ENCODE measurements at places on chromosomes 12 and 14. TPM values are rescaled to one million over a fixed set of nuclear protein-coding genes. Genes with fewer than 3 reads are reported as not detected.

GRCh38 chr14:99884834-99885648 is 91.8 kb downstream of the EML1 start:
- DNase-seq = peak; percentile 70

DNA sequence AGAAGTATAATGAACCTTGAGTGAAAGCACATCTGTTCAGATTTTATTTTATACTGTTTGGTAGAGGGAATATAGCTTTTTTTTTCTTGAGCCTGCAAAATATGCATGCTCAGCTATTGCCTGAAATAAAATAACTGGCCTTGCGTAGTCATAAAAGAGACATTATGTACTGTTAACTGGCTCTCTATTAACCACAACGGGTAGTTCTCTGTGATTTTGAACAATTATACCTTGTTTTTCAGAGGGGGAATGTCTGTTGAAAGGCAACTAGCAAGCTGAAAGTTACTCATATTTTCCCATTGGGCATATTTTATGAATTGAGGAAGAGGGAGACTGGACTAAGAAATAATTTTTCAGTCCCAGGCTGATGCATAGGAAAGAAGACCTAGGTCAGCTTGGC is 62.6 kb downstream of the FIGNL2 start:
- no peak for DNase-seq

DNA sequence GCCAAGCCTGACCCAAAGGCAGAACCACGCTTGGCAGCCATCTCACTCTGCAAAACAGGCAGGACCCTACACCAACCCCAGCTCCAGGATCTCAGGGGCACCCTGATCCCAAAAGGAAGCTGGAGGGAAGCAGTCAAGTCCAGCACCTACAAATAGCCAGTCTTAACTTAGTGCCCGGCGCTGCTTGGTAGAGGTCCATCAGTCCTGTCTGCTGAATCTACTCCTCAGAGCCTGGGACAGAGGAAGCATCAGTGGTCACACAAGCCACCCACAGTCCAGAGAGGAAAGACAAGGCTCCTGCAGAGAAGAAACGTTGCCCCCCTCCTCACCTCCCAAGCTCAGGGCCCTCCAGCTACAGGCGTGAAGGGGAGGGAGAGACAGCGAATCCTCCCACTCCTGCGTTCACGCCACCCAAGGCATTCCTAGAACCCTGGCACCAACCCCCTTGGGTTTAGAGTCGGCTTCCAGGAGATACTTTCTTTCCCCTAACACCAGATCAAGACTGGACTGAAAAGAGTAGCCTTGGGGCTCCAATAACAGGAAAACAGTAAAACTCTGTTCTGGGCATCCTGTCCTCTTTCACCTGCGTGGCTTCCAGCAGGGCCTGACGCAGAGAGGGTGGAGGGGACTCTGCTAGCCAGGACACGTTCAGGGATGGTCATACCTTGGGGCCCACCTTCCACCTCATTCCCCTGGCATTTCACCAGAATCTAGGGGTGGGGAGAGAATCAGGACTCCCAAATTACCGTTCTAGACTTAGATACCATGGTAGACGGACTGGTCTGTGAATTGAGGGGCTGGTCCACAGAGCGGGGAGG is 1.2 kb downstream of the PXN start:
- DNase-seq = no peak

GRCh38 chr14:89364316-89364715 is 52.7 kb downstream of the FOXN3 start:
- DNase-seq = no peak

GRCh38 chr14:93067088-93067487 is 48.6 kb downstream of the ITPK1 start:
- no peak for DNase-seq

GRCh38 chr12:132285991-132286681 is 43.3 kb downstream of the GALNT9 start:
- peak; percentile 67 for DNase-seq

GRCh38 chr12:11408096-11408495 is 12.7 kb upstream of the PRB2 start:
- no peak for DNase-seq

- DNase-seq = peak; percentile 80
Measured at GRCh38 chr12:6821591-6822425, at the start of gene GPR162. GPR162 (plus strand) TSS chr12:6821821; CDS start chr12:6823899, 2,078 bp downstream.

DNA sequence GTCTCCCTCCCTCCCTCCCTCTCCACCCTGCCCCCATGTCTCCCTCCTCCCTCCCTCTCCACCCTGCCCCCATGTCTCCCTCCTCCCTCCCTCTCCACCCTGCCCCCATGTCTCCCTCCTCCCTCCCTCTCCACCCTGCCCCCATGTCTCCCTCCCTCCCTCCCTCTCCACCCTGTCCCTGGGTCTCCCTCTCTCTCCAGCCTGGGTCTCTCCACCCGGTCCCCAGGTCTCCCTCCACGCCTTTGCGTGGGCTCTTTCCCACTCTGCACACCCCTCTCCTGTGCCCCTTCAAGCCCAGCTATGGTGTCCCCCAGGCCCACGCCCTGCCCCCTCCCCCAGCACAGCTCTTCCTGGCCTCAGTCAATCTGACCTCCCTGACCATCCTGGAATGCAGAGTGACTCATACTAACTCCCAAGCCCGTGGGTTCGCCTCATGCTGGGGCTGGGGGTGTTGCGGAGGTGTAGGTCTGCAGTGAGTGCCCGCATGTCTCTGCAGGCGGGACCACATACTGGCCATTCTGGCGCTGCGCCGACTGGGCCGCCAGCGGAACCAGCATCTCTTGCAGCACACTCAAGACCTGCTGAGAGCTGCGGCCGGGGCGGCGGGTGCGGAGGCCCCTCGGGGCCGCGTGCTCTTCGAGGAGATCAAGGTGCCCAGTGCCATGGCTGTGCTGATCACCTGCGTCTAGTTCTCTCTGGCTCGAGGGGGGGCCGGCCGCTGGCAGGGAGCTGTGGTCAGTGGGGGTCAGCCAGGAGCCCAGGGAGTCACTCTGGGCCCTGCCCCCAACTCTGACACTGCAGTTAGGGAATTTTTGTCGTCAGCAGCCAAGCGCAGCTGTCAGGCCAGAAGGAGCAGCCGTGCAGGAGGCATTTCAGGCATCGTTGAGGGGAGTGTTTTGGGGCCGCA is 13.5 kb upstream of the TNFAIP2 start:
- DNase-seq = peak; percentile 62

GRCh38 chr14:103619057-103619456 is 10.0 kb upstream of the KLC1 start:
- DNase-seq = no peak

DNA sequence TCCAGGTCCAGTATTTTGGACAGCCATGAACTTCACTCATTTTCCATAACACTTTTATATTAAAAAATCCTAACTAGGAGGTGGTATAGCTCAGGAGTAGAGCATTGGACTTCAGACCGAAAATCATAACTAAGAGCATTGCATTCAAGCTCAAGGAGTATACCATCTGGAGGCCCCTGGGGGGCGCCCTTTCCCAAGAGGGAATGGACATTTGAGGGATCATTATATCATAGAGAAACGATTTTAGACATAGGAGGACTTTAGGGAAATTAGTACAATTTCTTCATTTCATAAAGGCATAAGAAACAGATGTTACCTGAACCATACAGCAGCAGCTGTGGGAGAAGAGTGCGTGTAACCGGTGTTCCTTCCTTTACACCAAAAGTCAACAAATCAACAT is 5.2 kb upstream of the ATG14 start:
- DNase-seq = no peak

DNA sequence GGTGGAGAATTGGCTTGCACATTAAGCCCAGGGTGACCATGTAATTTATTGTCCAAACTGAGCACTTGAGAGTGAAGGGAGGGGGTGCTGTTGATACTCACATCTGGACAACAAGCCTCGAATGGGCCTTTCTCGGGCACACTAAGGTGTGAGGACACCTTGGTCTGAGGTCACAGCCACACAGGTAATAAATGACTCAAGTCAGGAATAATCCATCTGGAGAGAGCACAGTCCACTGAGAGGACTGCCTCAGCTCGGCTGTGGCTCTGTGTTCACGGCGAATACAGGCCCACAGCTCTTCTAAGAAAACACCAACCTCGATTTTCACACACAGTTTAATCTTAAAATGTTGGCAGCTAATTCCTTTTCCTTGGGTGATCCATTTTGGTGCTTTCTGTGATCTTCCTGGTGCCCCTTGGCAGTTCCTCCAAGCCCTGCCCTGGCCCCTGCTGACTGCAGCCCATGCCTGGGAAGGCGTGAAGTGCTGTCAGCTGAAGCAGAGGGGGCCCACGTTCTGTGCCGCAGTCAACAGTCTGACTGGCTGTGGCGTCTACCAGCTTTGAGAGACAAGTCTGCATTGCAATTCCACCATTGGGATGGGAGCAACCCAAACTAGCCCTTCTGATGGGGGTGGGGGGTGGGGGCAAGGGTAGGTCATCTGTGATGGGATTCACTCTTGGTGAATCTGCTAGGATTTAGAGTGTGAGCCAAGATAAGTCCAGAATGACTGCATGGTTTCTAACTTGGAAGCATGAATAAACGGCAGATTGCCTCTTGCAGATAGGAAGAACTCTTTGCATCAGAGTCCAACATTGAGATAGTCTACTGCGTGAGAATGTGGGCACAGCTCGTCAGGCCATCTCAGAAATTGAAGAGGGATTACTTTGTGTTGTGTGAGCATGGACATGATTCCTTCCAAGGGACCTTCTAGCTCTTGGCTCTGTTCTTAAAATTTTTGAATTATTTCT is 42.8 kb downstream of the ZNF664 start:
- DNase-seq = no peak

DNA sequence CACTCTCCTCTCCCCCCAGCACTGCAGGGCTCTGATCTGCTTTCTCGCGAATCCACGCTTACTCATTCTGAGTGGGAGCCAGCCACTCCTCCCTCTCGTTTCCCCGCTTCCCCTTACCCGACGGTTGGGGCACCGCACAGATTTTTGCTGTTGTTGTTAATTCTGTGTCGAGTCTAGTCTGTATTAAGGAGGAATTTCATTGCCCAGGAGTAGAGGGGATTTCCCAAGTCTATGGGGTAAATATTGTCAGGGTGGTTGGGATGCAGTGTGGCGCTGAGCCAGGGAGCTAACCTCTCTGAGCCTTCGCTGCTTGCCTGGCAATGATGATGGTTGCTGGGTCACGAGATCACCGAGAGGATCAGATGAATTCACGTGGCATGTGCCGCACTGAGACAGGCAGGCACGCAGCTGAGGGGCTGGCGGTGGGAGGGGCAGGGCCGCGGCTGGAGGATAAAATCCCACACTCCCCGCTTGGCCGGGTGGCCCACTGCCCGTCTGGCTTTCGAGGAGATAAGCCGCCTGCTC is 18.5 kb downstream of the NCOR2 start:
- no peak for DNase-seq

DNA sequence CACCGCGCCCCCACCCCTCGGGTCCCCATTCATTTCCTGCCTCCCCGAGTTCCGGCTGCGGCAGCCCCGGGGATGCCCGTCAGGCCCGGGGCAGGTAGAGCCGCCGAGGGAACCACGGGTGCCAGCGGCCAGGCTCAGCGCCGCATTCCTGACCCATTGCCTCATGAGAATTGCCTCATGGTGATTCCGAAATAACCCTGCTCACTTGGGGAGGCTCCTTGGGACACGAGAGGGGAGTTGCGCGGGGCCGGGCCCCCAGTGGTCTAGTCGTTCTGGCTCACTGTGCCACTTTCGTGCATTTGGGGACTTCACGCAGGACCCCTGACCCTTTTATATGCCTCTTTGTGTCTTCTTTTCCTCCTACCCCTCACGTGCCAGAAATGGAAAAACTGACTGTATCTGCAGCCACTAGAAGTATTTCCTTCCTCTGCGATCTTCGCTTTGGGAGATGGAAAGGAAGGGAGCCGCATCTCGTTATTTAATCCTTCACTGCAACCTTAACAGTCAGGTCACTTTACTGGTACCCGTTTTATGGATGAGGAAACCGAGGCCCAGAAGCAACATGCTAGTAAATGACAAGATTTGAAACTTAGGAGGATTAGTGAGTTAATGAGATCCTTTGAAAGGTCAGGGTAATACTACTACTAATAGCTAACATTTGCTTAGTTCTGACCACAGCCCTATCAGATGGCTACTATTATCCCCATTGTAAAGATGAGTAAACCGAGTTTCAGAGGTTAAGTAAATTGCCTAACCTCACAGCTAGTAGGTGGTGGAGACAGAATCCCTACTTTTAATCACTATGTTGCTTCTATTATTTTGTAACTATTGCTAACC is 768 bp downstream of the PTPN11 start:
- DNase-seq = peak; percentile 61

- no peak for DNase-seq
Measured at GRCh38 chr14:21041676-21042433, at the start of gene RNASE7. RNASE7 (plus strand) TSS chr14:21042362; CDS start chr14:21042993, 631 bp downstream.

GRCh38 chr12:45350861-45351260 is 135.0 kb downstream of the ANO6 start:
- no peak for DNase-seq

- no peak for DNase-seq
Measured at GRCh38 chr14:50399251-50400032, 2.8 kb upstream of the CDKL1 start.

- no peak for DNase-seq
Measured at GRCh38 chr14:33273978-33274377, 335.3 kb downstream of the NPAS3 start.

GRCh38 chr12:29167445-29167844 is 18.4 kb downstream of the FAR2 start:
- DNase-seq = no peak

GRCh38 chr14:56808383-56809269 is 1.7 kb downstream of the OTX2 start:
- DNase-seq = no peak

DNA sequence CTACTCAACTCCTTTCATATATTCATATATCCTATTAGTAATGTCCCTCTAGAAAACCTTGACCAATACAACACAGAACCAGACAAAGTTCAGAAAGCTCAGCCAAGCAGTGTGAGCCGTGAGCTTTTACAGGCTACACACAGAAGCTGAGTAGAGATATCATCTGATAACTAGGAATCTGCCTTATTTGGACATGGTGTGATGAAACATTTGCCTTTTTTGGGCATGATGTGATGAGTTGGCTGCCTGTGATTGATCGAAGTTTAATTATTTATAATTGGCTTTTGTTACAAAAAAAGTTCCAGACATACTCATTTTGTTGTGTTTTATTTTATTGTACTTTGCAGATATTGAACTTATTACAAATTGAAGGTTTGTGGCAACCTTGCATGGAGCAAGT is 46.6 kb downstream of the TESPA1 start:
- no peak for DNase-seq

GRCh38 chr14:93655078-93655750 is 133.1 kb downstream of the PRIMA1 start:
- peak; percentile 58 for DNase-seq

Gene HOXC6
- polyA plus RNA-seq = not detected

Gene PLBD1
- polyA plus RNA-seq = 22.6 TPM

Gene C2CD5
- polyA plus RNA-seq = 47.0 TPM

Gene CMTM5
- 3.6 TPM for polyA plus RNA-seq

Gene TMEM63C
- 0.49 TPM for polyA plus RNA-seq

Gene CDCA3
- 31.8 TPM for polyA plus RNA-seq

Gene SLC7A8
- polyA plus RNA-seq = 3.4 TPM

Gene BCL11B
- 1.6 TPM for polyA plus RNA-seq

Gene CDCA4
- polyA plus RNA-seq = 11.9 TPM

Gene TRIM9
- 1.8 TPM for polyA plus RNA-seq

Gene GNB3
- polyA plus RNA-seq = not detected

Gene GUCY2C
- 0.28 TPM for polyA plus RNA-seq
